Right ventricle myocardium inferior (tissue), 1 donor: ENCODE measurements at places on chromosomes 5 and 9. TPM values are rescaled to one million over a fixed set of nuclear protein-coding genes. Genes with fewer than 3 reads are reported as not detected.

DNA sequence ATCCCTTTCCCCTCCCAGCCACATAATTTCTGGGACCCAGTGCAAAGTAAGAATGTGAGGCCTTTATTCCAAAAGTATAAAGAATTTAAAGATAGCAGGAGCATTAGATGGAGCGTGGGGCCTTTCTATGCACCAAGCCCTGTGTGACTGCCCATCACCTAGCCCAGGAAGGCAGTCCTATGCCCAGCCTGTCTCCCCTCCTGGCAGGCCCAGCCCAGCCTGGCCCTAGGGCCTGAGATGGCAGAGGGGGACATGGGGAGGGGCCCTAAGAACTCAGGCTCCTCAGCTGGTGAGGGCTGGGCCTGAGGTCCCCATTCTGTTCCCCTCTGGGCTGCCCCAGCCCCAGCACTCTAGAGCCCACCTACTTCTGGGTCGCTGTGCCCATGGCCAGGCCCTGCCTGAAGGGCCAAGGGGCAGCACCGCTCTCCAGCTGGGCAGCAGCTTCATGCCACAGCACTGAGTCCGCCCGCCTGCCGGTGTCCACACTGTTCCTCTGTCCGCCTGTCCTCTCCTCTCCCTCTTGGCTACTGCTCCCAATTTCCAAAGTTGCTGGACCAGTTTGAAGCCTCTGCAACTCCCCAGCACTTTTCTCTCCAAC is 995 bp upstream of the SLC23A1 start:
- no peak for DNase-seq

- DNase-seq, result peak; percentile 83
These were observed 17.6 kb upstream of the UBE2D2 start for GRCh38 chr5:139543423-139543991.

Gene LCN10
- total RNA-seq, result 11.3 TPM

Gene PITX1
- not detected for total RNA-seq

DNA sequence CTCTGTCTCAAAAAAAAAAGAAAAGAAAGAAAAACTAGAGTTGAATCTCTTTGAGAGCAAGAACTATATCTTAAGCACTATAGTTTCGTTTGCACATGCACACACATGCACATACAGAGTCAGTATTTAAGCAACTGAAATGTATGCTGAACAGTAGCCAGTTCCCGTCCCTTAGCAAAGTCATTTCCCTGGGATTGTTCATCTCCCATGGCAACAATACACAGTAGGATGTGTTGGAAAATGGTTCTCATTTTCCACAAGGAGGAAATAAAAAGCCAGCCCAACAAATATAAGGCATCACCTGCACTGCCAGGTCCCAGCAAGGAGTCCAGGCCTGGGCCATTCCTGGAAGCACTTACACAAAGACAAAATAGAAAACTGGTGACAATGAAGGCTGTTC is 4.2 kb upstream of the ZNF346 start:
- no peak for DNase-seq

Gene FOXD4L3
- not detected for total RNA-seq

GRCh38 chr5:37966291-37966690 is 126.5 kb upstream of the GDNF start:
- DNase-seq, result no peak

Gene NRARP
- total RNA-seq, result 4.7 TPM

Gene PTGS1
- 4.0 TPM for total RNA-seq

DNA sequence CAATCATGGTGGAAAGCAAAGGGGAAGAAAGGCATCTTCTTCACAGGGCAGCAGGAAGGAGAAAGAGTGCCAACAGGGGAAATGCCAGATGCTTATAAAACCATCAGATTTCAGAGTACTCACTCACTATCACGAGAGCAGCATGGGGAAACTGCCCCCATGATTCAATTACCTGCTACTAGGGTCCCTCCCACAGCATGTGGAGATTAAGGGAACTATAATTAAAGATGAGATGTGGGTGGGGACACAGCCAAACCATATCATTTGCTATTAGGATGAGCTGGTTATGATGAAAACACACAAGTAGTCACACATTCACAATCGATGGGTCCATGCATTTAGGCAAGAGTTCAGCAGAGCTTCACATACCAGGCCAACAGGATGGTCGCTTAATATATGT is 469.0 kb downstream of the PDE4D start:
- no peak for DNase-seq

- no peak for DNase-seq
These were observed 169.7 kb downstream of the C9orf50 start for GRCh38 chr9:129451089-129451656.

GRCh38 chr9:110837401-110838005 is 168.9 kb downstream of the MUSK start:
- DNase-seq, result no peak
